ENCODE measurements at places on chromosomes 6 and 20. TPM values are rescaled to one million over a fixed set of nuclear protein-coding genes. Genes with fewer than 3 reads are reported as not detected.

- DNase-seq = no peak
Measured at GRCh38 chr20:43690943-43691598, 24.2 kb downstream of the MYBL2 start.

Gene SYNGAP1
- 2.2 TPM for total RNA-seq

DNA sequence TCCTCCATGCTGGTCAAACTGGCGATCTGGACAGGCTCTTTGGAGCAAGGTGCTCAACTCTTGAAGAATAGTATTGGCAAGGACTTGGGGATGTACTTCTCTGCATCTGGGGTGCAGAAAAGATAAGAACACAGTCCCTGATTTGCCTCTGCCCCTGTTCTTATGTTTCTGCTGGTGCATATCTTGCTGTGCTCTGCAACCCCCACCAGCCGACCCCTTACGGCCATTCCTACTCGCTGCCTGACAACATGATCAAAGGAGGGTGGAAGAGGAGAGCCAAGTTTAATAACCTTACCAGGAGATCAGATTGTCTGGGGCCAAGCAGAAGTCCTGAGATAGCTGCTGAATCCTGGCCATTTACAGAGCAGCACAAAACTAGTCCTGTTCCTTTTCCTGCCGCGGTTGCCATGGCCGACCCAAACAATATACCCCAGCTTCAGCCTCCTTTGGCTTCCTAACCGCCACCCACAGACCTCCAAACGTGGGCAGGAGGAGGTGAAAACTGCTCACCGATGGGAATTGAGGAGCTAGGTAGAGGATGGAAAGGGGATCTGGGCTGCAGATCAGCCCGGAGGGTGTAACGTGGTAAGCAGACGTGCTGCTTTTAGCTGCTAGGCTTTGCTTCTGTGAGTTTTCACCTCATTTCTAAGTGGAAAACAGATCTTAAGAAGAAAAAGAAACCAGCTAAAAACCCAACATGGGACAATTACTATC is 60.9 kb downstream of the ATXN1 start:
- no peak for DNase-seq

Gene CST4
- total RNA-seq = not detected

DNA sequence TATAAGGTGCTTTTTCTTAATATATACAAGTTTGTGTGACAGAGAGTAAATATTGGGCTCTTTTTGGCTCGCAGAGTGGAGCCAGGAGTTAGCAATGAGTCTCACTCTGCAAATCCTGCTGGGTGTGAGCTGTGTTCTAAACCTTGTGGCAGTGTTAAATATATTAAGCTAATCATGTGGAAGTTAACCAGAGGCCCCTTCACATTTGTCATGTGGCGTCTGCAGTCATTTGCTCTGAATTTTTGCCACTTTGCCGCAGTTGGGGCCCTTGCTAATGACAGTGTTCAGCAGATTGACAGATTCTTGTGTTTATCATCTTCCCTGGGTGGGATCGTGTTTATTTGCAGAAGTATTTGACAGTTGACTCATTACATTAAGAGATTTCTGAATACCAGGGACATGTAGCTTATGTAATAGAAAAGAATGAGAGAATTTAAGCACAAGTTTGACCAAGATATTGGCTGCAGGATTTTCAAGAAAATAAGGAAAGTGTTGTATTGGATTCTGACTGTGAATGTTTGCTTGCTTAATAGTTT is 37.9 kb downstream of the SPATA2 start:
- no peak for DNase-seq

Gene UBE2C
- 0.34 TPM for total RNA-seq

- DNase-seq = no peak
Measured at GRCh38 chr20:23654000-23654399, 16.2 kb upstream of the CST3 start.

DNA sequence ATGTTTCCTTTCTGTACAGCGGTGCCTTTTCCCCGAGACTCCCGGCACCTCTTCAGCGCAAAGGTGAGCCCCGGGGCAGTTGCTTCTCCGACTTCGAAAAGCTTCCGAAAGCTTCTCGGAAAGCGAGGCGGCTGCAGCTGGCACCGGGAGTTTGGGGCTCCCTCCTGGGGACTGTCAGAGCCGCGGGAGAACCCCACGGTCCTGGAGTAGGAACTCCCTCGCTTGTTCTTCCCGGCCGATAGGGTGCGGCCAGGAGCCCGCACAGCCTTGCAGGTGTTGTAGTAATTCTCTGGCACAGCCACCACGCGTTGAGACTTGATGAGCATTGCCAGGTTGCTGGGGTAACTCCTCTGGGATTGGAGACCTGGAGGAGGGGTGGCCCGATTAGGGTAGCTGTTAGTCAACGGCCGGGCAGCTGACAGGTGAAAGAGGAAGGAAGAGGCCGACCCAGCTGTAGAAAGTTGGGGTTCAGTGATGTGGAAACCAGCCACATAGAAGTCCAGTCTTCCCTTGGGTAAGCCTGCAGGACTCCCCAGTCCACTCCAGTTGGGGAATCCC is 721 bp downstream of the KDM1B start:
- peak; percentile 47 for DNase-seq
